Smooth muscle cell of bladder (primary cell): ENCODE measurements at places on chromosomes 7 and 10. TPM values are rescaled to one million over a fixed set of nuclear protein-coding genes. Genes with fewer than 3 reads are reported as not detected.

The PAPOLB gene
- total RNA-seq, result 0.09 and 0.14 TPM in 2 replicates

The BTBD16 gene
- under 0.01 TPM in 1 of 2 replicates, not detected in the other for total RNA-seq

The KCNMA1 gene
- total RNA-seq, result 19.9 and 30.9 TPM in 2 replicates

The DNTT gene
- not detected in 2 replicates for total RNA-seq

The GATAD1 gene
- total RNA-seq, result 20.3 and 24.5 TPM in 2 replicates

The MIOS gene
- 22.8 and 25.0 TPM in 2 replicates for total RNA-seq

The NKX6-2 gene
- not detected in 2 replicates for total RNA-seq

The RHEB gene
- 47.6 and 70.4 TPM in 2 replicates for total RNA-seq

The SLC16A12 gene
- not detected in 2 replicates for total RNA-seq

The LLCFC1 gene
- not detected in 2 replicates for total RNA-seq

The PNLIP gene
- not detected in 2 replicates for total RNA-seq

The COL13A1 gene
- total RNA-seq, result 11.7 and 20.3 TPM in 2 replicates

The HNRNPF gene
- total RNA-seq, result 188 and 252 TPM in 2 replicates

The CCDC146 gene
- 1.6 and 3.1 TPM in 2 replicates for total RNA-seq

The TUBAL3 gene
- not detected in 2 replicates for total RNA-seq

The WNT16 gene
- total RNA-seq, result 0.14 TPM in 1 of 2 replicates, not detected in the other

The NANOS1 gene
- 0.14 and 0.18 TPM in 2 replicates for total RNA-seq

The FBXL13 gene
- 2.3 and 3.1 TPM in 2 replicates for total RNA-seq

The CDK5 gene
- total RNA-seq, result 26.7 and 30.1 TPM in 2 replicates

The TMEM184A gene
- 0.09 and 0.14 TPM in 2 replicates for total RNA-seq

The ABCB4 gene
- 3.4 and 5.5 TPM in 2 replicates for total RNA-seq

The ADCYAP1R1 gene
- total RNA-seq, result under 0.01 TPM in 1 of 2 replicates, not detected in the other

The SLK gene
- total RNA-seq, result 43.0 and 48.5 TPM in 2 replicates

The CPVL gene
- total RNA-seq, result 0.65 and 0.71 TPM in 2 replicates

The STRIP2 gene
- 2.7 and 4.3 TPM in 2 replicates for total RNA-seq

The TMEM196 gene
- total RNA-seq, result not detected in 2 replicates

The UBE3C gene
- total RNA-seq, result 61.3 and 73.6 TPM in 2 replicates

The INSIG1 gene
- 237 and 290 TPM in 2 replicates for total RNA-seq

The C1GALT1 gene
- total RNA-seq, result 9.7 and 20.8 TPM in 2 replicates

The AVPI1 gene
- total RNA-seq, result 28.0 and 44.7 TPM in 2 replicates

The C10orf105 gene
- under 0.01 TPM in 2 replicates for total RNA-seq

The PTPRN2 gene
- 0.71 and 0.74 TPM in 2 replicates for total RNA-seq

The FBH1 gene
- 132 and 150 TPM in 2 replicates for total RNA-seq

The HOXA10 gene
- total RNA-seq, result 6.5 and 11.8 TPM in 2 replicates

The CPA1 gene
- 0.09 and 0.28 TPM in 2 replicates for total RNA-seq

The SVOPL gene
- total RNA-seq, result not detected in 2 replicates

The SPAM1 gene
- total RNA-seq, result not detected in 2 replicates

The PDSS1 gene
- total RNA-seq, result 3.7 and 3.9 TPM in 2 replicates

The KCNH2 gene
- 0.83 and 1.7 TPM in 2 replicates for total RNA-seq

The CAV1 gene
- 150 and 234 TPM in 2 replicates for total RNA-seq

The CHST15 gene
- 1.00 and 1.4 TPM in 2 replicates for total RNA-seq

The SH2D4B gene
- not detected in 2 replicates for total RNA-seq

The LRIT2 gene
- total RNA-seq, result not detected in 2 replicates

The HMX2 gene
- total RNA-seq, result not detected in 2 replicates

The CCDC6 gene
- total RNA-seq, result 20.6 and 21.1 TPM in 2 replicates

The STARD3NL gene
- total RNA-seq, result 48.9 and 66.4 TPM in 2 replicates

The FUOM gene
- total RNA-seq, result 6.7 and 15.5 TPM in 2 replicates

The POLR2J gene
- 39.7 and 40.0 TPM in 2 replicates for total RNA-seq

The CALN1 gene
- total RNA-seq, result not detected in 2 replicates

The ARHGAP22 gene
- 13.8 and 20.7 TPM in 2 replicates for total RNA-seq

The ARHGEF5 gene
- total RNA-seq, result 0.71 and 0.92 TPM in 2 replicates
